Cerebellar cortex (tissue), 1 donor: ENCODE measurements at places on chromosomes 11 and 22.

DNA sequence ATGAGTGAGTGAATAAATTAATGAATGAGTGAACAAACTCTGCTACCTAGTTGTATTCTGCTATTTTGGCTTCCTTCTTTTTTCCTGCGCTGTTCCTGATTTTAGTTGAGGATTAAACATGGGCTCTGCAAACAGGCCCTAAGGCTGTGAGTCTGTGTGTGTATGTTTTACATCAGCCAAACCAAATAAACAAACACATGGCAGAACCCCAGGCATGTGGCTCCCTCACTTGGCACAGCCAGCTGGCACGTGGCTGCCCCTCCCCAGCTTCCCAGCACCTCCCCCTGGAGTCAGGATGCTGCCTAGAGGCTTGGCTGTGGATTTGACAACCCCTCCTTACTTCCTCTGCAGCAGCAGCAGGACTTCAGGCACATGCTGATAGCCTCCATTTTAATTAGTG lies 593.2 kb downstream of the INSC start:
- peak; percentile 56 for DNase-seq

DNA sequence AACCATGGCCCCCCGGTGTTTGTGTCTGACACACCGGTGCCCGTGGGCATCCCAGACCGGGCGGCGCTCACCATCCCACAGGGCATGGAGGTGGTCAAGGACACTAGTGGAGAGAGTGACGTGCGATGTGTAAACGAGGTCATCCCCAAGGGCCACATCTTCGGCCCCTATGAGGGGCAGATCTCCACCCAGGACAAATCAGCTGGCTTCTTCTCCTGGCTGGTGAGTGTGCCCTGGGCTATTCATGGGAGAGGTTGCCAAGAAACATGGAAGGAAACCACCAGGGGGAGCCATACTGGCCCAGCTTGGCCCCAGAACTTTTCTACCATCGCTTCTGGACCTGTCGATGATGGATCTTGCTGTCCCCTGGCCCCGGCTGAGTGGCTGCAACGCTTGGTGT lies 36.5 kb downstream of the PRDM11 start:
- peak; percentile 49 for DNase-seq

DNA sequence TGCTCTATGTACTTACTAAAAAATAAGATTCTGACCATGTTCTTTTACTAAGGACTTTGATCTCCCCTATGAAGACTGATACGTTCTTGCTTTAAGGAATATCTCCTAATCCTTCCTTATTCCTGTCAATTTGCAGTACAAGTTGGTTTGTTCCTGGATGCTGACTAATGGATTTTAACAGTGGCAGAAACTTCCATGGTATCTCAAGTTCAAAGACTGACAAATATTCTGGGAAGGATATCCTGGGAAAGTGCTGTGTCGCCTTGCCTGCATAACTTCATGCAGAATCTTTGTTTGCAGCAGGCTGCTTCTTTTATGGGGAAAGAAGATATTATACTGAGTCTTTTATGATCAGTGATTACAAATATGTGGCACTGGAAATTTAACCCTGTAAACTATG lies 8.4 kb upstream of the OR52J3 start:
- peak; percentile 56 for DNase-seq

- DNase-seq: no peak
Observed at GRCh38 chr11:93444617-93445073, 98.5 kb downstream of the SMCO4 start.

GRCh38 chr11:132042296-132042695 lies 671.9 kb downstream of the NTM start:
- no peak for DNase-seq

- no peak for DNase-seq
Observed at GRCh38 chr11:70335511-70335910, 62.8 kb upstream of the CTTN start.

GRCh38 chr11:123357990-123358827 lies 71.9 kb upstream of the GRAMD1B start:
- peak; percentile 78 for DNase-seq

DNA sequence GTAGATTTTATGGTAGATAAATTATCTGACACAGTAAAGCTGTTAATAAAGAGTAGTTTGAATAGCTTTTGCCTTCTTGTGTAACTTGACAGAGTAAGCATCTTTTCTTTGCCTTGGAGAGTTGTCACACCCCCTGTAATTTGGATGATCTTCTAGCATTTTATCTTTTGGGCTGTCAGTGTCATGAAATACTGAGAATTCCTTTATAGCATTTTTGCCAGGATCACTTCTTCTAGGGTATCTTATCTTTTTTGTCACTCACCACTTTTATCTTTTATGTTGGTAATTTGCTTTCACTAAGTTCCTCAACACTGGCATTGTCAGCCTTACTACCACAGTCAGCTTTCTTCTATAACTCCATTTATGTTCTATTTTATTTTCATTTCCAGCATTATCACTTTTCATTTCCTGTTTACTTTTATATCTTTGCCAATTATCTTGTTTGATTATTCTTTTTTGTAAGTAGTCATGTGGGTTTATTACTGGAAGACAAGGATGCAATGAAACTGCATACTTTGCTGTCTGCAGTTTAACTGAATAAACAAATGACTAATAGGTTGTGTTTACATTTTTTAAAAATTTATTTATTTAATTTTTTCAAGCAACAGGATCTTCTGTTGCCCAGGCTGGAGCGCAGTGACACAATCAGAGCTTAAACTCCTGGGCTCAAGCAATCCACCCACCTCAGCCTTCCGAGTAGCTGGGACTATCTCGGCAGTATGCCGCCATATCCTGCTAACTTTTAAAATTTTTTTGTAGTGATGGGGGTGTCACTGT lies 28.1 kb upstream of the ACAT1 start:
- no peak for DNase-seq

GRCh38 chr22:18024276-18024939 lies at the start of gene MICAL3:
MICAL3 (minus strand) TSS chr22:18024561; CDS start chr22:17906812, 117,749 bp downstream.
- peak; percentile 65 for DNase-seq
